ENCODE measurements at places on chromosomes 7 and 10. TPM values are rescaled to one million over a fixed set of nuclear protein-coding genes. Genes with fewer than 3 reads are reported as not detected.
A peak's percentile ranks its signal among the peaks of the same experiment; 100 is the strongest.

The LRRC18 gene
- 0.24 TPM for polyA plus RNA-seq

The HOXA7 gene
- 2.3 TPM for polyA plus RNA-seq

DNA sequence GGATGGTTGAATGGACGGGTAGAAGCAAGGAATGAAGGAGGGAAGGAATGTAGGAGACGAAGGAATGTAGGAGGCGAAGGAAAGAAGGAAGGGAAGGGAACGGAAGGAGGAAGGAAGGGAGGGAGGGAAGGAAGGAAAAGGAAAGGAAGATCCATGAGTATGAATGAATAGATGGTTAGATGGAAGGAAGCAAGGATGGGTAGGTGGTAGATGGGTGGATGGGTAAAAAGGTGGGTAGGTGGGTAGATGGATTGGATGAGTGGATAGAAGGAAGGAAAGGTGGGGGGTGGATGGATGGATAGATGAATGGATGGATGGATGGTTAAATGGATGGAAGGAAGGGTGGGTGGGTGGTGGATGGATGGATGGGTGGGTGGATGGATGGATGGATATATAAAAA is 77.4 kb downstream of the RGS10 start:
- DNase-seq, result no peak

DNA sequence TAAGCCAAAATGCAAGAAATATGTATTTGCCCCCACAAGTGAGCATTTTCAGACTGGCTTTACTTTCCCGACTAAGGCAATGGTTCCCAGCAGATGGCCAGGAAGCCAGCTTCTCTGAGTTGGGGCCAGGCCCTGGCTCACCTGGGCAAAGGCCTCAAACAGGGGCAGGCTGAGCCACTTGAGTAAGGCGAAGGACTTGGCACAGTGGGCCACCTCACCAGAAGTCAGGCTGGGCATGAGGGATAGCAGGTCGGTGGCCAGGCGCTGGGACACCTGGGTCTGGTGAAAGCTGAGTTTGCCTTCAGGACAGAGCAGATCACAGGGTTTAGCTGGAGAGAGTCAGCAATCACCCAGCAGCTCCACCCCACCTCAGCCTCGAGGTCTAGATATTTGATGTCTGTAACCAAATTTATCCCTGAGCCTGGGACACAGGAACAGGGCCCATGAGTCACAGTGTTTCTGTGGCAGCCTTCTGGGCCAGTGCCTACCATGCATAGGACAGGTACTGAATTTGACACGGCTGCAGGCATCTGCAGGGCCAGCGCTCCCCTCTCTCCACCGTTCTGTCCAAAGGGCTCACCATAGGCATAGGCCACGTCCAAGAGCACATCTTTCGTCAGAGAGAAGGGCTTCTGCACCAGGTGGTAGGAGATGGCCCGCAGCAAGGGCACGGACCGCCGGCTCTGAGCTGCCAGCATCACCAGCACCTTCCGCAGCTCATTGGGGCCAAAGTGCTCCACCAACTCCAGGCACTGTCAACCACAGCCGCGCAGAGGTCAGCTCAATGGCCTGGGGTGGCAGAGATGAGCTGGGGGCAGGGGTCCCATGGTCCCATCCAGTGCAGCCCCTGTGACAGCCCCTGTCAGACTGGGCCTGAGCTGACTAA is 7.3 kb downstream of the TBRG4 start:
- DNase-seq, result no peak

DNA sequence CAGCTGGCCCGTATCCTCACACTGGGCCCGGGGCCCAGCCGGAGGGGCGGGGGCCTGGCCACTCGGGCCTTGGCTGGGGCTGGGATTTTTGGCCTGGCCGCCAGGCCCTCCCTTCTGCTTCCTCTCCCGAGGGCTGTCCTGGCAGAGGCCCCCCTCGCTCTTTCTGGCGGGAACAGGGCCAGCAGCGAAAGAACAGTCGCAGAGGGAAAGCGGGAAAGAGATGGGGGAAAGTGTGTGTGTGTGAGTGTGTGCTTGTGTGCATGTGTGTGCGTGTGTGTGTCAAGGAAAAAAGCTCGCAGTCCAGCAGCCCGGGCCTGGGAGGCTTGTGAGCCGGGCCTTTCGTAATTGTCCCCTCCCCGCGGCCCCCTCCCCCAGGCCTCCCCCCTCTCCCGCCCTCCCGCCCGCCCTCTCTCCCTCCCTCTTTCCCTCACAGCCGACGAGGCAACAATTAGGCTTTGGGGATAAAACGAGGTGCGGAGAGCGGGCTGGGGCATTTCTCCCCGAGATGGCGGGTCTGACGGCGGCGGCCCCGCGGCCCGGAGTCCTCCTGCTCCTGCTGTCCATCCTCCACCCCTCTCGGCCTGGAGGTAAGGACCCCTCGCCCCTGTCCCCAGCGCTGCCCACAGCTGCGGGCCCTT is at the start of gene ELN:
ELN (plus strand) TSS at position 491 of the 638 bp plus-strand sequence; CDS start at position 506, 15 bp downstream.
- peak; percentile 58 for DNase-seq

DNA sequence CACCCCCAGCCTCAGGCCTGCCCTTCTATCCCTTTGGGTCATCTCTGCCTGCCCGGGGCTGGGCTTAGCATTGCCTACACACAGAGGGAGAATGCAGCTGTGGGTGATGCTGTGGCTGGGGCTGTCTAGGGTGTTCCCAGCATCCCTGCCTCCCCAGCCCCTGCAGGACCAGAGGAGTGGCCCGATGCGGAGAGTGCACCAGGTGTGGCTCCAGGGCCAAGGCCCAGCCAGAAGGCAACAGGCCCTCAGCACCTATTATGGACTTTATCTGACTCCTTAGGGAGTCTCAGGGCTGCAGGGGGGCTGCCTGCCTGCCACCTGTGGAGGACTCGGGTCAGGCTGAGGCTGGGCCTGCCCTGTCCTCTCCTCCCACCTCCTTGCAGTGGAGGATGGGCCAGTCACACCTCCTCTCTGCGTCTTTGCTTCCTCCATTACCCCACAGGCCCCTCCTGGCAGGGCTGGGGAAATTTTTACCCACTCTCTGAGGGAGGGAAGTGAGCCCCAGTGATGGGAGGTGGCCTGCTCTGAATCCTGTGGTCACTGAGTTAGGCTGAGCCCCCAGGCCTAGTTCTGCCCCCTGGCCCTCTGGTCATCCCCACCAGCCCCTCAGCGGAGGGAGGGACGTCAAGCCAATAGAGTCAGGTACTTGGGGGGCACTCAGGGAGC is 92.9 kb upstream of the PCBD1 start:
- no peak for DNase-seq

DNA sequence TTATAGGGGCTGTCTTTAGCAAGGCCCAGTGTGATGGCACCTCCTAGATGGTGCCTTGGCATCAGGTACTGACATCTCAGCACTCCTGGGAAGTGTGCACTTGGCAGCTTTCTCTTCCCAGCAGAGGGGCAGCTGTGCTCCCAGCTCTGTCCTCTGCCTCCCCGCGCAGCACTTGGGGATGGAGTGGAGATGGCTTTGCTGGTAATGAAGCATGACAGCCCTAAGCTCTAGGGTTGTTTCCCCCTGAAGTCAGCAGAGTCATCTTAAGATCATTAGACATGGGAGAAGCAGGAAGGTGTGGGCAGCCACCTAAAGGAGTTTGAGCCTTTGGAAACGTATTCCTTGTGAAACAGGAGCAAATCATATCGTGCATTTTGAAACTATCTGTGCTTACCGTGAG is 46.7 kb downstream of the HTRA1 start:
- no peak for DNase-seq

DNA sequence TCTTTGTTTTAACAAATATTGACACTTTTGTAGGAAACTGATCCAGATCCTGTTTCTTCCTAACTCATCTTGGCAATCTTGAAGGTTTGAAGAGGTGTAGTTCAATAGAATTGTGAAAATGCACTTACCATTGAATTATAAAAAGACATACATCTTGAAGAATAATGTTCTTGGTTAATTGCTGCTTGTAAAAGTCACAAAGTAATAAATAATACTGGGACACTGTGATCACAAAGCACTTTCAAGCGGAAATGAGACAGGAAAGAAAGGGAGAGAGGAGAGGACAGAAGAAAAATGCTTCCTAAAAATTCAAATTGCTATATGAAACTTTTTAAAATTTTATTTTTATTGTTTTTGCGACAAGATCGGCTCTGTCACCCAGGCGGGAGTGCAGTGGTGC is 15.2 kb upstream of the NFE2L3 start:
- no peak for DNase-seq

GRCh38 chr7:80749270-80749669 is 110.8 kb downstream of the CD36 start:
- DNase-seq, result no peak

- DNase-seq, result peak; percentile 16
Observed at GRCh38 chr7:124856299-124856888, 73.2 kb downstream of the POT1 start.
